MM.1S (cell line): ENCODE measurements at places on chromosomes 4 and X.

GRCh38 chr4:151912632-151913031 is 151.8 kb upstream of the GATB start:
- no peak for DNase-seq

- DNase-seq = no peak
Observed at GRCh38 chr4:81380437-81380836, 91.3 kb downstream of the RASGEF1B start.

DNA sequence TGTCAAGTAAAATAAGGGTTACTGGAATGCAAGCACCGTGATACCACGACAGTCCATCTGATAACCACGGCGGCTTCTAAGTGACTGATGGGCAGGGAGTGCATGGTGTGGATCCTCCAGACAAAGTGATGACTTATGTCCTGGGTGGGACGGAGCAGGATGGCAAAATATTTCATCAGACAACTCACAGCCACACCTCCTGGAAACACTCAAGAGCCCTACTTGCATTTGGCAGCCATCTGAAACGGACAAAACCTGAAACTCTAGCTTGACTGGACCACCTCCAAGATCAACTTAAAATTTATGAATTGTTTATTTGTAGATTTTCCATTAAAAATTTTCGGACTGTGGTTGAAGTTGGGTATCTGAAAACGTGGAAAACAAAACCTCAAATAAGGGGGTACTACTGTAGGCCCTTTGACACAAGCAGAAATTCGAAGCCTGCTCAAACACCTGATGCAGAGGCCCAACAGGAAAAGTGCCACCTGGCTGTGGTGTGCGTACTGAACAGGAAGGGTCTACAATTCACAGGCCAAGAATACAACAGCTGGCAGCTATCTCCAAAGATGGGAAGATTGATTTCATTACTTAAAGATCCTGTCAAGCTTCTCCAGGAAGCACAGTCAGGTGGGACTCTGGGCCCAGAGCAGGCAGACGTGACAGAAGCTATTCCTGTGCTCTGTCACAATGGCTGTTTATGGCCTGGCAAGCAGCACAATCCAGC is 26.0 kb downstream of the LRIT3 start:
- no peak for DNase-seq

GRCh38 chr4:37685161-37685822 is 884 bp downstream of the RELL1 start:
- peak; percentile 51 for DNase-seq

- no peak for DNase-seq
Observed at GRCh38 chrX:1153940-1154339, 58.5 kb downstream of the CRLF2 start.

GRCh38 chr4:25981749-25982148 is 67.7 kb downstream of the SMIM20 start:
- no peak for DNase-seq

- no peak for DNase-seq
Observed at GRCh38 chr4:164614999-164615398, 138.9 kb upstream of the SMIM31 start.

DNA sequence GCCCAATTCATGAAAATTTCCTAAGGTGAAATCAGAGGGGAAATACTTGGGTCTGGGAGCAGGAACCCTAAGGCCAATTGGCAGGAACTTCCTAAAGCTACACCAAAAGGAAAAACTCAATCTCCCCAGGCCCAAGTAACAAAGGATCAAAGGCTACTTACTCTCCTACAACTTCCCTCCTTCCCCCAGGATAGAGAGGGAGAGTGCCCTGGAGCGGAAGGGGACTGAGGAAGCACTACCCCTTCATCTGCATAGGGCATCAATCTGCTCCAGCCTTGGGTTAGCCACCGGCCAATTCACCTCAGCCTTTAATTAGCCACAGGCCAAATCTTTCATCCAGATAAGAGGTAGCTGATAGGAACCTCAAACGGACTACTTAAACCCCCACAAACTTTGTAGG is 55.0 kb downstream of the SLC34A2 start:
- no peak for DNase-seq

DNA sequence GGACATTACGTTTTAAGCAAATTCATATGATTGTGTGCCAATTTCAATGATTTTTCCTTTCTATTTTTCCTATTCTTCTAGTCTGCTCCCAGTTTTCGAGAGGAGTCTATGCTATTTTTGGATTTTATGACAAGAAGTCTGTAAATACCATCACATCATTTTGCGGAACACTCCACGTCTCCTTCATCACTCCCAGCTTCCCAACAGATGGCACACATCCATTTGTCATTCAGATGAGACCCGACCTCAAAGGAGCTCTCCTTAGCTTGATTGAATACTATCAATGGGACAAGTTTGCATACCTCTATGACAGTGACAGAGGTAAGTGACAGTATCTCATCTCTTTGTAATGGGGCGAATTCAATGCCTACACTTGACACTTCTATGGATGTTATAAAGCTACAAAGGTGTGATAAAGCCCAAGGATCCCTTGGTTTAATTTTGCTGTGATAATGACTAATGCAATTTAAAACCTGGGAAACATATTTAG is 83.0 kb downstream of the GRIA2 start:
- DNase-seq = no peak
